ENCODE measurements at places on chromosomes 6 and 20.

DNA sequence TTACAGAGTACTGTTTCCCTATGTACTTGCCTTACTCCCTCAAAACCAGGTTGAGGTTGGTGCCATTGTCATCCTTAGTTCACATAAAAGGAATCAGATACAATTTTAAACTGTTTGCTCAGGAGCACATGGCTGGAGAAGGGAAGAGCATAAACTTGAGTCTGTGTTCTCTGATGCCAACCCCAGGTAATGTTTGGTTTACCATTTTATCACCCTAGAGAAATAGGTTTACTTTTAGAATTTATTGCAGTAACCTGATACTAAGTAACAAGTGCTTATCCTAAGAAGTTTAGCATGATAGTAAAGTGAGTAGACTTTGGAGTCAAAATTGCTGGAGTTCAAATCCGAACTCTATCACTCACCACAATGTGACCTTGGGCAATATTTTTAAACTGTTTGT lies 86.3 kb downstream of the RFPL4B start:
- DNase-seq = no peak

GRCh38 chr20:61320691-61321425 lies 68.8 kb downstream of the CDH4 start:
- no peak for DNase-seq

DNA sequence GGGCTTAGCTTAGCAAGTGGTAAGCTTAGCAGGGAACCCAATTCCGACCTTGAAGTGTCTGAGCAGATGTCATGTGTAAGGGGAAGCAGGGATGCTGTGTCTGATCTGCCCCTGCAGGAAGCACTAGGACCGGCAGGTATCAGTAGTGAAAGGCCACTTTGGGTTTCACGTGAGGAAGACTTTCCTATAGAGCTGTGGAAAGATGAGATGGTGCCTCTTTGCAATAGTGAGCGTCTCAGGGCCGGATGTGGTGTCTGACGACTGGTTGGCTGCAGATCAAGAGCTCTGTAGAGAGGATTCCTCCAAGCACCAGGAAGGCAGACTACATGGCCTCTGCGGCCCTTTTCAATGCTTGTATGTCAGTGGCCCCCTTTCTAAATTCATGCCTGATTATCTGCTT lies 98.3 kb downstream of the TIAM2 start:
- no peak for DNase-seq

GRCh38 chr20:53129563-53129962 lies 157.4 kb downstream of the TSHZ2 start:
- DNase-seq = no peak

GRCh38 chr6:116568821-116569755 lies 2.2 kb upstream of the RWDD1 start:
- DNase-seq = no peak

DNA sequence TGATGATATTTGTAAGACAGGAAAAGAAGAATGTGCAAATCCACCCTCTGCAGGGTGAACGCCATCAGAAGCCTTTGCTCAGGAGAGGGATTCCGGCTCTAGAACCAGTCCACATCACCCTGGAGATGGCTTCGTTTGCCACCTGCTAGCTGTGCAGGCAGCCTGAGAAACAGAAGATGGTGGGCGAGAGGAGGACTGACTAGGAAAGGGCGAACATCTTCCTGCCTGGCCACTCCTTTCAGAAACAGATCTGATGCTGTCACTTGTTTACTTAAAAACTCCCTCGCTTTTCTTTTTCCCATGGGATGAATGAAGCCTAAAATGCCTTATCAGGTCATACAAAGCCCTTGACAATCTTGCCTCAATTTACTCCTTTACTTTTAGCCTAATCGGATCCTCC lies 1.2 kb downstream of the PTPRA start:
- DNase-seq = no peak

- DNase-seq = no peak
These were observed 80.2 kb downstream of the C6orf118 start for GRCh38 chr6:165229216-165229615.

DNA sequence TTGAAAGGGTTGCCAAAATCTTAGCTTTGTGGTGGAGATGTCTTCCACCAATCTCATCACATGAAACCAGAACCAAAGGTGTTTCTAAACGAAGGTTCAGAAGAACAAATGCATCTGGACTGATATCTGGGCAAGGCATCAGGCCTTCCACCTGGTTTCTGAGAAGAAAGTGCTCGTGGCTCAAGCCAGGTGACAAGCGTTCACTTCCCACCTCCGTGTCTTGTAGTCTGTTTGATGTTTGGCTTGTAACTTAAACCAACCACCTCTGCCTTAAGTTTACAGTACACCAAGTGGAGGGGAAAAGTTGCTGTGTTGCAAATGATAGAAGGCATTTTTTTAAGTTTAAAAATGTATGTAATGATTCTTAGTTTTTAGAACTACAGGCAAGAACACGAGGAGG lies 66.9 kb upstream of the MAP3K7 start:
- no peak for DNase-seq

GRCh38 chr20:21496452-21496851 lies 17.4 kb downstream of the NKX2-2 start:
- peak; percentile 19 for DNase-seq
